T47D (cell line): ENCODE measurements at places on chromosomes 12 and 14.

GRCh38 chr14:95156161-95157047 is 925 bp downstream of the DICER1 start:
- peak; percentile 61 for DNase-seq

- no peak for DNase-seq
Measured at GRCh38 chr12:78271546-78271945, 440.9 kb downstream of the NAV3 start.

- DNase-seq = no peak
Measured at GRCh38 chr12:122067966-122068365, 10.6 kb upstream of the MLXIP start.

DNA sequence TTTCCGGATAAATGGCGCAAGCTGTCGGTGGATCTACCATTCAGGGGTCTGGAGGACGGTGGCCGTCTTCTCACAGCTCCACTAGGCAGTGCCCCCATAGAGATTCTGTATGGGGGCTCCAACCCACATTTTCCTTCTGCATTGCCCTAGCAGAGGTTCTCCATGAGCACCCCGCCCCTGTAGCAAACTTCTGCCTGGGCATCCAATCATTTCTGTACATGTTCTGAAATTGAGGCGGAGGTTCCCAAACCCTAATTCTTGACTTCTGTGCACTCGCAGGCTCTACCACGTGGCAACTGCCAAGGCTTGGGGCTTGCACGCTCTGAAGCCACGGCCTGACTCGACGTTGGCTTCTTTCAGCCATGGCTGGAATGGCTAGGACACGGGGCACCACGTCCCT is 5.1 kb upstream of the SERPINA10 start:
- no peak for DNase-seq

GRCh38 chr14:93928184-93929047 is 1.3 kb downstream of the FAM181A start:
- no peak for DNase-seq

- DNase-seq = no peak
Measured at GRCh38 chr12:66590275-66590985, 88.4 kb downstream of the GRIP1 start.

DNA sequence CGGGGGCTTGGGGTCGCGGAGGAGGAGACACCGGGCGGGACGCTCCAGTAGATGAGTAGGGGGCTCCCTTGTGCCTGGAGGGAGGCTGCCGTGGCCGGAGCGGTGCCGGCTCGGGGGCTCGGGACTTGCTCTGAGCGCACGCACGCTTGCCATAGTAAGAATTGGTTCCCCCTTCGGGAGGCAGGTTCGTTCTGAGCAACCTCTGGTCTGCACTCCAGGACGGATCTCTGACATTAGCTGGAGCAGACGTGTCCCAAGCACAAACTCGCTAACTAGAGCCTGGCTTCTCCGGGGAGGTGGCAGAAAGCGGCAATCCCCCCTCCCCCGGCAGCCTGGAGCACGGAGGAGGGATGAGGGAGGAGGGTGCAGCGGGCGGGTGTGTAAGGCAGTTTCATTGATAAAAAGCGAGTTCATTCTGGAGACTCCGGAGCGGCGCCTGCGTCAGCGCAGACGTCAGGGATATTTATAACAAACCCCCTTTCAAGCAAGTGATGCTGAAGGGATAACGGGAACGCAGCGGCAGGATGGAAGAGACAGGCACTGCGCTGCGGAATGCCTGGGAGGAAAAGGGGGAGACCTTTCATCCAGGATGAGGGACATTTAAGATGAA is 630 bp downstream of the FOS start:
- no peak for DNase-seq

DNA sequence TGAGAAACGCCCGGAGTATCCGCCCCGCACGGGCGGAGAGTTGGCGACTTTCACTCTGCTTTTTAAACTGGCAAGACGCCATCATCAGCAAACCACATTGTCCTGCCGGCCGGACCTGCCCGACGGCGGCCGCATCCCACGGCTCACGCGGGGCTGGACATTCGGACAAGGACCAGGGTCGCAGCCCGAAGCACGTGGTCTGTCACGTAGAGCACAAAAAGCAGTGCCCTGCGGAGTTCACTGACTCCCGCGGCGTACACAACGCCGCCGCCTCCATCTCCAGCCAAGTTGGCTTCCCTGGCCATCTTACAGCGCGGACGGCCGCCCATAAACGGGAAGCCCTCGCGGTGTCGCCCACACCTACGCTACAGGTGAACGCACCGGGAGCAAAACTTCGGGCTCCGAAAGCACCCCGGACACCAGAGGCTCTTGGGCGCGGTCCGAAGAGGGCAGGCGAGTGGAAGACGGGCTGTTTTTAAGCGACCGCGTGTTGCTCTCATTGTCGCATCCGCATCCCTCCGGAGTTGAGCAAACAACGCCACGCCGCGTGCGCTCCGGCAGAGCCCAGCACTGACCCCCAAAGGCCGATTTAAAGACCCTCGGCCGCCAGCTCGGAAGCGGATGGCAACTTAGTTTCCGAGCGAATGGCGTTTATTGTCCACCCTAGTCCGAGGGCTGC is 966 bp downstream of the SINHCAF start:
- DNase-seq = peak; percentile 82

DNA sequence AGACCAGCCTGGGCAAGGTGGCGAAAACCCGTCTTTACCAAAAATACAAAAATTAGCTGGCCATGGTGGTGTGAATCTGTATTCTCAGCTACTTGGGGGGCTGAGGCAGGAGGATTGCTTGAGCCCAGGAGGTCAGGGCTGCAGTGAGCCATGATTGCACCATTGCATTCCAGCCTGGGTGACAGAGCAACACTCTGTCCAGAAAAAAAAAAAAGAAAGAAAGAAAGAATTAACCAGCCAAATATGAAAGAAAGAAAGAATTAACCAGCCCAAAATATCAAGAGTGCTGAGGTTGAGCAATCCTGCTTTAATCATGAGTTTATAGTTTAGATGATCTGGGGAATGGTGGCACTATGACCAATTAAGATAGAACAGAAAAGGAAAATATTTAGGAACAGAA is 3.5 kb upstream of the ACTN1 start:
- DNase-seq = no peak

- no peak for DNase-seq
Measured at GRCh38 chr12:107225635-107226034, 132.3 kb upstream of the CRY1 start.
